ENCODE measurements at places on chromosomes 12 and 14.

- peak; percentile 66 for DNase-seq
These were observed 433.8 kb downstream of the FUT8 start for GRCh38 chr14:65846196-65846868.

- no peak for DNase-seq
These were observed 4.2 kb downstream of the TAMALIN start for GRCh38 chr12:52010692-52011601.

DNA sequence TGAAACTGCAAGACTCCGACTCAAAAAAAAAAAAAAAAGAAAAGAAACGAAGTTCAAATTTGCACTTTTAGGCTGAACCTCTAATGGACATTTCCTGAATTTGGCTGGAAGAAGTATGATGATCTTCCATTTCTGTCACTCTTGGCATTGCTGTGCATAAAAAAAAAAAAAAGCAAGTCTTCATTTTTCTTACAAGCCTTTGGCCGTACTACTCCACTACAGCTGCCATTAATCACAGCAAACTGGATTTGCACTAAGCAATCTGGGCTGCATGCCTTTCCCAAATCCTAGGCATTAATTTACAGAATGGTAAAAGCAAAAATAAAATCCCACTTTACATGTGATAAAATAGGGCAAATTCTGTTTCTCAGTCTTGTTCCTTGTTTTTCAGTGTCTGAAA, 7.1 kb downstream of the CSRP2 start:
- DNase-seq, result no peak

- DNase-seq, result no peak
These were observed 54.3 kb upstream of the KCNJ8 start for GRCh38 chr12:21828779-21829178.

DNA sequence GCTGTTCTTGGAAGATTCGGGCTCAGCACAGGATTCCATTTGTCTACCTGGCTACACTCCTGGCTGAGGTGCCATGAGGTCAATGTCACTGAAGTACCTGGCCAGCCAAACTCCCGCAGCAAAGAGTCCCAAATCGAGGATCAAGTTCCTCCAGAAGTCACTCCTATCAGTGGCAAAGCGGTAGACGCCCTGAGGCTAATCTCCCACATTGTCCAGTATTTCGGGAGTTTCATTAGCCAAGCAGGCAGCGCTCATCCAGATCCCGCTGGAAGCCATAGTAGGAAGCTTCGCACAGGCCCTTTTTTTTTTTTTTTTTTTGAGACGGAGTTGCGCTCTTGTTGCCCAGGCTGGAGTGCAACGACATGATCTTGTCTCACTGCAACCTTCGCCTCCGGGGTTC, 8.9 kb upstream of the AACS start:
- DNase-seq, result no peak

Data from central memory CD4-positive, alpha-beta T cell (primary cell).